ENCODE measurements at places on chromosomes 11 and 22. TPM values are rescaled to one million over a fixed set of nuclear protein-coding genes. Genes with fewer than 3 reads are reported as not detected.

TMEM191B gene
- 0.46 TPM for total RNA-seq

FDX1 gene
- total RNA-seq = 11.3 TPM

CHEK1 gene
- 161 TPM for total RNA-seq

MRGPRD gene
- not detected for total RNA-seq

IL18 gene
- total RNA-seq = not detected

GCAT gene
- 25.1 TPM for total RNA-seq

PTGDR2 gene
- 0.06 TPM for total RNA-seq

MFRP gene
- total RNA-seq = not detected

SLC22A9 gene
- total RNA-seq = not detected

PRAME gene
- not detected for total RNA-seq

MUC6 gene
- total RNA-seq = not detected

TREH gene
- total RNA-seq = not detected
